Thoracic aorta (tissue), 2 donors: ENCODE measurements at places on chromosomes 16 and 17.

DNA sequence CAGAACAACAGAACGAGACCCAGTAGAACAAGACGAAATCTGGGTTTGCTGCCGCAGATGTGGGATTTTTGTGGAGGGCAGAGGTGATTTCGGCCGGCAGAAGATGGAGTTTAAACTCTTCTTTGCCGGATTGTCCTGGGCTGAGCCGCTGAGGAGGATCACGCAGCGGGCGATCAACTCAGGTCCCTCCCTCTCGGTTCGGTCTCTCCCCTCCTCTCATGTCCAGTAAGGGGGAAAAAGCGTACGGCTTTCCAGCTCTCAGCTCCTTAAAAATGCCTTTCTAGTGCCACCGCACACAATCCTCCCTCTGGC is 2.5 kb downstream of the PHF12 start:
- no peak for DNase-seq

DNA sequence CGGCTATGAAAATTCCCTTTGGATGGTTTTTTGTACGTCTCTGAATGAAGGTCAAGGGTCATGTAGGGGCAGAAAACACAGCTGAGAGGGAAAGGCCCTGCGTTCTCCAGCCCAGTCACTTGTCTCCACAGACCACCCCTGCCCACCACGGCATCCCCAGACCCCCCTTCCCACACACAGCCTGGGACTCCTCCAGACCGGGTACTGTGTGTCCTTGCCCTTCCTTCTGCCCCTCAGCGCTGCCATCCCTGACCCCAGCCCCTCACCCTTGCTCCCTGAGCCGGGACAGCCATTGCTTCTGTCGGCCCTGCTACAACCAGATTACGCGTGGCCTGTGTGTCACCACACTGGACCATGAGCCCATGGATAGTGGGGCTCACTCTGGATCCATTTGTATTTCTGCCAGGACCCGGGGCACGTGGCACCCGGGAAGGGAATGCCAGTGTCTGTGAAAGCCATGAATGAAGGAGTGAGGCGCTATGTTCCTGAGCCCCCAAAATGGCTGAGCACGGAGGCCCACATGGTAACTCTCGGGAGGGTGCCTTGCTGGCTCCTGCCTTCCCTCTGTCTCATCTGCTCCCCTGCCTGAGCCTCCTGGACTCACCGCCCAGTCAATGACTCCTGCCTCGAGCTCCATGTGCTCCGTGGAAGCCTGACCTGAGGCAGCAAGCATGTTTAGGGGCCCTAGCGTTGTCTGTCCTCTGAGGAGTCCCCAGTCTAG is 139.1 kb upstream of the FOXF1 start:
- DNase-seq: no peak

- DNase-seq: no peak
These were observed 3.6 kb downstream of the ZNF267 start for GRCh38 chr16:31876951-31877828.

GRCh38 chr17:83080579-83080857 is 1.1 kb downstream of the METRNL start:
- DNase-seq: no peak

DNA sequence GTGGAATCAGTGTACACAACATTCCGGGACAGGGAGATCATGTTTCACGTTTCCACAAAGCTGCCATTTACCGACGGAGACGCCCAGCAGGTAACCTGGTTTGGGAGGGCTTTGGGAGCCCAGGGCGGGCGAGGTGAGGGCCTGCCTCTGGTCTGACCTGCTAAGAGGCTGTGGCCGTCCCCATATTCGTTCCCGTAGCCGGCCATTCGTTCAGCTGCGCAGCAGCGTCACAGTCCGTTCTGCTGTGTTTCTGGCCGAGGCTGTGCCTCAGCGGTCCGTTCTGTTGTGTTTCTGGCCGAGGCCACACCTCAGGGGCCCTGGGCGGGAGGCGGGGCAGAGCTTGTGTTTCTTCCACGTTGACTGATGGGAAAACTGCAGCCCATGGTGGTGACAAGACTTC is 68.0 kb downstream of the OR1D5 start:
- no peak for DNase-seq

DNA sequence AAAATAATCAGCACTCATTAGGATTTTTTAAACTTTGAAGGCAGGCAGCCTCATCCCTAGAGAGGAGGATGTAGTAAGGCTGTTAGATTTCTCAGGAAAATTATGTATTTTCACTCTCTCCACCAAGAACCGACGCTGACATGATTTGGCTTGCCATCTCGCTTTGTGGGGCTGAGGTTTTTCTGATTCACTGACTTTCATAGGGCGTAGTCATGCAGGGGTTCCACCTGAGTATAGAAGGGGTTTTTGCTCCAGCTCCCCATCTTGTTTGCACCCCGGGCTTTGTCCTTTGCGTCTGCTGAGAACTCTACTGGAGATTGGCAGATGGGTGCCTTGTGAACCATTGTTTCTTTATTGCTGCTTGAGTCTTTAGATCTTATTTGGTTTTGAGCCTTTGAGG is 20.2 kb downstream of the TOM1L1 start:
- DNase-seq: no peak

DNA sequence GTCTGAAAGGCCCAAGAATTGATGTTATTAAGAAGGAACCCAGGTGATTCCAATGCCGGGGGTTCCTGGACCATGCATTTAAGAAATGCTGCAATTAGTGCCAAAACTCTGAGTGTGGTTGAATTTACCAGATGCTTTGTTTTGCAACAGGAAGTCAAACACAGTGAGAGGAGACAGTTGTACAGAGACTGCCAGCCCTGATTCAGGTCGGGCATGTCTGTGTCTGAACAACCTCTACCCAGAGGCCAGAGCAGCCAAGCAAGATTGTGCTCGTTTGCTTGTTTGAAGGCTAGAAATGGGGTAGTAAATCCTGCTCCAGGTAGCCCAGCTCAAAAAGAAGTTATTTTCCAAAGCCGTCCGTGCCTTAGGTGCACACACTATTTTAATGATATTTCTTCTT is 412.4 kb upstream of the ERCC4 start:
- DNase-seq: no peak
